Activated T-cell treated with anti-CD3 and anti-CD28 coated beads, Interleukin-2, amount 50 U/mL, for 72 hours (primary cell): ENCODE measurements at places on chromosomes 1 and 21. TPM values are rescaled to one million over a fixed set of nuclear protein-coding genes. Genes with fewer than 3 reads are reported as not detected.

DNA sequence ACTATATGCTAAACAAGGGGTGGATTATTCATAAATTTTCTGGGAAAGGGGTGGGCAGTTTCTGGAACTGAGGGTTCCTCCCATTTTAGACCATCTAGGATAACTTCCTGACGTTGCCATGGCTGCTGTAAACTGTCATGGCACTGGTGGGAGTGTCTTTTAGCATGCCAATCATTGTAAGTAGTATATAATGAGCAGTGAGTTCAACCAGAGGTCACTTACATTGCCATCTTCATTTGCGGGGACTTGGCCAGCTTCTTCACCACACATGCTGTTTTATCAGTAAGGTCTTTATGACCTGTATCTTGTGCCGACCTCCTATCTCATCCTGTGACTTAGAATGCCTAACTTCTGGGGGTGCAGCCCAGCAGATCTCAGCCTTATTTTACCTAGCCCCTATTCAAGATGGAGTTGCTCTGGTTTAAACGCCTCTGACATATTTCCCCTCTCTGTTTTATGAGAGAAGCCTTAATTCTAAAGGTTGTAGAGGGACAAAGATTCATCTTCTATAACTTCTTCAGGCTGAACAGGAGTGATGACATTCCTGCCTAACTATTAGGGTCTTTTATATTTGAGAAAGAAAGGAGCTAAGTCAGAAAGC is 60.4 kb downstream of the DIP2A start:
- DNase-seq = no peak

DNA sequence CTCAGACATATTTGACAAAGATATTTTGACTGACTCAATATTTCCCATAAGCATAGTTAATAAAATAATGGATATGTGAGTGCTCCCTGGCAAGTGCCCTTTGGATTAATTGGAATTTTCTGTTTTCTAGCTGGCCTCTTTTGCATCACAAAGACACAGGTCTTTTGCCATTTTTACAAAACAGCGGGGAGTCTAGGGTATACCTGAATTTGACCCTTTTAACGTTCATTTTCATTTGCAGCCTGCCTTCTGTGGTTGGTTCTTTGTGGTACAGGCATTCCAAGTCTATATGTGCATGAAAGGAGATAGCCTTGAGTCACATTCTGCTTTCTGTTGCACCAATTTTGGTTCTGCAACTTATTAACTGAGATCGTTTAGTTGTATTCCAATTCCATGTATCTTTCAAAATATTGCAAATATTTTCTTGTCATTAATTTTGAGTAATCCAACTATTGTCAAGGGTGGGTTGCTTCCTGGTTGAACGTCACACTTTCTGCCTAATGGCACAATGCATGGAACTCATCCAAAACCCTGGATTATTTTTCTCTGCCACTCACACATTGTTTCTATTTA is 171.7 kb downstream of the CRB1 start:
- DNase-seq = no peak

- no peak for DNase-seq
These were observed 220.3 kb upstream of the LYPLAL1 start for GRCh38 chr1:218953386-218953785.

GRCh38 chr1:174726167-174726879 is 273.4 kb upstream of the CACYBP start:
- no peak for DNase-seq

DNA sequence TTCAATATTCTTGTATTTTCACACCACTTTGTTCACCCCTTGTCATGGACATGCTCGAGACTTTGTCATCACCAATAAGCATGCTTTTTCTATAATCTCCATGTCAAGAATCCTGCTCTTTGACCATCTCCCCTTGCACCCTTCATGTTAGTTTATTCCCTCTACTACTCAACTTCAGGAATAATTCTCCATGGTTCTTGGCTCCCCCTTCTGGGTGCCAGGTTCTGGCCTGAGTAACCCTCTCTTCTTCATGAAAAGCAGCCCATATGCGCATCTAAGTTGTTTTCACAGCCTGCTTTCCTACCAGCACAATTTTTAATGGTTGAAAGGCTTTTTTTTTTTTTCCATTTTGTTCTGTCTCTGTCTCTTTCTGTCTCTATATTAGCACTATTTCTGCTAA is 160.7 kb downstream of the LEPR start:
- DNase-seq = no peak

DNA sequence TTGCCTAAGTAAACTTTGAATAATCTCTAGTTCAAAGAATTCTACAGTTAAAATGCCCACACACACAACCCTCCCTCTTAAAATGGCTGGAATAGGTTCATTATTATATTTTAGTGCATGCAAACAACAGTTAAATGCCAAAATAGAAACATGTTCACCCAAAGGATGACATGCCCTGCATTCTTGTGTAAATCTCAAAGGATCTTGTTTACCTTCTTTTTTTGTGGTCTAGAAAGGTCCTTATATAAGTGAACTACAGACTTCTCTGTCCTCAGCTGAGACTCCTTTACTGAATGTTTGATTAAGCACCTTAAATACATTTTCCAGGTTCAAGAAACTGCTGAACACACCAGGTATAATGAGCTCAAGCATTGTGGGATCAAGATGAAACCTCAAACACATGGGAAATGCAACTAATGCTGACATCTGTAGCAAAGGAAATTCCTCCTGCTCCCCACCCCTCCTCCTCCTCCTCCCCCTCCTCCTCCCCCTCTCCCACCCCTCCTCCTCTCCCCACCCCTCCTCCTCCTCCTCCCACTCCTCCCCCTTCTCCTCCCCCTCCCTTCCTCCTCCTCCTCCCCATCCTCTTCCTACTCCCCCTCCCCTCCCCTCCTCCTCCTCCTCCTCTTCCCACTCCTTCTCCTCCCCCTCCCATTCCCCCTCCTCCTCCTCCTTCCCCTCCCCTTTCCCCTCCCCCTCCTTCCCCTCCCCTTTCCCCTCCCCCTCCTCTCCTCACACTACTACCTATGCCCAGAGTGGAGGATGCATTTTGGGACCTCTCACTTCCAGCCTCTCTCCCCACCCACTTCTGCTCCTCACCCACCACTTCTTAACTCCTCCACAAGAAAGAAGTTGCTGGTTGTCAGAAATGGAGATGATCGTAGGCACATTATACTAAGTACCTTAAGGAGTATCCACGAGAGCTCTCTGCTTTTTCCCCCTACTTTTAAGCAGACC is 233.9 kb downstream of the MRPL39 start:
- DNase-seq = no peak

GRCh38 chr1:170663404-170664092 is 383 bp upstream of the PRRX1 start:
- no peak for DNase-seq

- DNase-seq = no peak
These were observed 116.4 kb downstream of the GLIS1 start for GRCh38 chr1:53622531-53622930.

GRCh38 chr1:42838482-42839190 is 7.8 kb upstream of the ZNF691 start:
- DNase-seq = no peak

The BRINP3 gene
- not detected for total RNA-seq

The TMCO4 gene
- 19.6 TPM for total RNA-seq

The CAP1 gene
- 401 TPM for total RNA-seq

The KRTAP10-5 gene
- not detected for total RNA-seq
